Activated CD4-positive, alpha-beta T cell treated with anti-CD3 and anti-CD28 coated beads for 4 hours (primary cell): ENCODE measurements at places on chromosomes 5 and 9.

DNA sequence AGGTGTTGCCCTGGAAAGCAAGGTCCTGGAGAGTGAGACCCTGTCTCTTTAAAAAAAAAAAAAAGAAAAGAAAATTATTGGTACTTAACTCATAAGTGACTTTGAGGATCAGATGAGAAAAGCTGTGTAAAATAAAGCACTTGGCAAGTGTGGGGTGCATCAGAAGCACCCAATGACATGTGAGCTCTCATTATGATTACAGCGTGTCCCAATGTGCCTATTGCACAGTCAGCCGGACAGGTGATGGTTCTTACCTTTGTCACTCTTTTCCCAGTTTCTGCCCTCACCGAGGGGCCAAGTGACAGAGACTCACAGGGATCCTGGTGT, 40.4 kb upstream of the IL17B start:
- no peak for DNase-seq

DNA sequence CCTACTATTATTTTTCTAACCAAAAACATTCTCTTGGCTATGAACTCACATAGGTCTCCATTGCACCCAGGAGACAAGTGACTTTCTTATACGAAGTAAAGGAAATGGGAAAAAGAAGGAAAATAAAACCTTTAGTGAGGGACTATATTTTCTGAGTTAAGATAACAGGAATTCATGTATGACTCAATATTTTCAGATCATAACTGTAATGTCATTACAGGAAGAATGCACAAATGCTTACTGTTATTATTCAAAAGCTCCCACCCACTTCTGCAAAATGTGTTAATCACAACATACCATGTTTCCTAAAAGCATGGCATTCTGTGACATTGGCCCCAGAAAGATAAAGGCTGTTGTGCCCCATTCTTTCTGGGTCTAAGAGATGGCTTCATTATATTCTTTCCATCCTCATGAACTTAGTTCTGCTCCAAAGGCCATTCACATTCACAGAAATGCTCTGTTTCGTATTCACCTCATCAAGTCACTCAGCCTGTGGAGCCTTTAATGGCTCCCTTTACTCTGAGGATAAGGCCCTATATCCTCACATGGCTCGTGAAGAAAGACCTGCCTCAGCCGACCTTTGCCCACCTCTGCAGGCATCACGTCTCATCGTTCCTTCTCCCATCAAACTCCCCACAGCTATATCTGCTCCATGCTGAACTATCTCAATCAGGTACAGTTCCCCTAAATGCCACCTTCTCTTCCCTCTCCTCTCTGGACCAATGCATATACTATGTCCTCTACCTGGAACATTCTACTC, 77.0 kb downstream of the ABCA1 start:
- no peak for DNase-seq

DNA sequence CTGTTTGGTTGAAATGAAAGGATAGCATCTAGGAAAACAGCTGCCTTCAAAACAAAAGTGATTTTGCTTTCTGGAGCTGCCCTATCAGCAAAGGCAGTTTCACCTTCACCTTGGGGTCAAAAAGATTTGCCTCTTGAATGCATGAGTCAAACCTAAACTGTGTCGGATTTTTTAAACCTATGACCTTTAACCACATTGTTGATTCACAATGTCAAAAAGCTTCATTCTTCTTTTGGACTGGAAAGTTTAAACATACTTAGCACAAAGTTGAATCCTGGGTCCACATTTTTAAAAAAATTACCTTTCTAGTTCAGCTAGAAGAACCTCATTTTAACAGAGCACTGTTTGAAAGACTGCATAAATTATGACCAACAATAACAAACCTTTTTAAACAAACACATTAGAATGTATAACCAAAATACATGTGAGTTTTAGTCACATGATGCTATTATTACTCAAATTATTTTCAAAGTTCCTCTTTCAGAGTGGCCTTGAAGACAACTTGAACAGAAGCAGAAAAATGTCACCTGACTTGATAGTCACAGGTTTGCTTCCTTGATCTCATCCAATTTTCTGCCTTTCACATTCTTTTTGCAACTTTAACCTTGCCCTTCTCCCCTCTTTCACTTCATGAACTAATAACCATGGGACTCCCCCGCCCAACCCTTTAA, 109.7 kb upstream of the LHFPL2 start:
- no peak for DNase-seq

- no peak for DNase-seq
Measured at GRCh38 chr5:75044406-75044805, 8.0 kb downstream of the GCNT4 start.

DNA sequence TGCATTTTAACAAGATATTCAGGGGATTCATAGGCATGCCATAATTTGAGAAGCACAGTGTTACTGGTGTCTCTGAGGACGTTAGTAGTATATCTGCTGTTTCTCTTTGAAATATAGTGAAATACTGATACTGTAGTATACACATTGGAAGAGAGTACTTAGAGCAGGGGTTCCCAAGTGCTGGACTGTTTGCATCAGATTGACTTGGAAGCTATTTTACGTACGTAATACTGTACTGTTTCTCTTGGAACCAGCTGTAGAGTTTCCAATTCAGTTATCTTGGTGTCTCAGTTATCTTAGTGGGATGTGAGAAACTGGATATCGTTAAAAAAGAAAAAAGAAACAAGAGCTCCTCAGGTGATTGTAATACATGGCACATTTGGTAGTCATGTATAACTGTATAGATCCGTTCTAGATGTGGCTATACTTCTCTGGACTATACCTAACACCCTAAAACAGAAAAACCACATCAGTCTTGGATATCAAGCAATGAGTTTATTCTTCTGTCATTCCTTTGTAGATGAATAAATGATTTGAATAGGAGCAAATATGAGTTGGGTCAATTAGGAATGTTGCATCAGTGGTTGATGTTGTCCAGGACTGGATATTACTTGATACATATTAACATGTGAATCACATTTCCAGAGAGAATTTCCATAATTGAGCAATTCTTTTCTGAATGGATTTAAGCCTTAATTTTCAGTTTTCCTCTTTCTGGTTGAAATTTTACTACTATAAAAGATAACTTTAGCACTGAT, 33.4 kb downstream of the PRRC1 start:
- no peak for DNase-seq

DNA sequence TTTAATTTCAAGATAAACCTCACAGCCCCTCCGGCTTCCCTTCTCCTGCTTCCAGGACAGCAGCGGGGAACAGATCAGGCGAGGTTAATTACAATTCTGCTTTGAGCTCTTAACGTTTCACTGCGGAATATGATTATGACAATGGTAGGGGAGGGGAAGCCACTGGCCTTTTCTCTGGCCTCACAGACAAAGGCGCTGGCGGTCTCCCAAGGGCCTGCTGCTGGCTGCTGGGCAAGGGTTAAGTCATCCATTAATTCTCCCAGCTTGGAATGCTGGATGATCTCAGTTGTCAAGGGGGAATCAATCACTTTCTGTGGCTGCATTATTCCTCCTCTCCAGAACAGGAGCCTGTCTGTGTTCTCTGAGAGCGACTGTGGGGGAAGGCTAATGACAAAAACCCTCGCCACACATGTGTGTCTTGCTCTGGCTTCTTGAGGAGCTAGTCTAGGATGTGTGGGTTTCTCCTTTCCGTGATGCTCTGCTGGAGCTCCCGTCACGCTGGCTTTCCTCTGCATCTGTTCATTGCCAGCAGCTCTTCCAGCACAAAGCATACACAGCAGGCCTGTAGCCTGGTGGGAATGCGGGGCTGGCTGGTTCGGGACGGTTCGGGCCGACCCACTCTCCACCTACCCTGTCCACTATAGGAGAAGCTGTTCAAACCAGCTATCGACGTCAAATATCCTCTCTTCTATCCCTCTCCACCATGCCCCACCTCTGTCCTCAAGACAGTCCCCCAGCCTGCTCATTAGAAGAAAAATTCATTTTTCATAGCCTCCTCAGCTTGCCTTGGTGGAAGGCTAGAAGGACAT, 82.8 kb downstream of the DCP2 start:
- DNase-seq, result no peak

- DNase-seq, result no peak
Measured at GRCh38 chr5:101346906-101347305, 443.8 kb upstream of the ST8SIA4 start.

DNA sequence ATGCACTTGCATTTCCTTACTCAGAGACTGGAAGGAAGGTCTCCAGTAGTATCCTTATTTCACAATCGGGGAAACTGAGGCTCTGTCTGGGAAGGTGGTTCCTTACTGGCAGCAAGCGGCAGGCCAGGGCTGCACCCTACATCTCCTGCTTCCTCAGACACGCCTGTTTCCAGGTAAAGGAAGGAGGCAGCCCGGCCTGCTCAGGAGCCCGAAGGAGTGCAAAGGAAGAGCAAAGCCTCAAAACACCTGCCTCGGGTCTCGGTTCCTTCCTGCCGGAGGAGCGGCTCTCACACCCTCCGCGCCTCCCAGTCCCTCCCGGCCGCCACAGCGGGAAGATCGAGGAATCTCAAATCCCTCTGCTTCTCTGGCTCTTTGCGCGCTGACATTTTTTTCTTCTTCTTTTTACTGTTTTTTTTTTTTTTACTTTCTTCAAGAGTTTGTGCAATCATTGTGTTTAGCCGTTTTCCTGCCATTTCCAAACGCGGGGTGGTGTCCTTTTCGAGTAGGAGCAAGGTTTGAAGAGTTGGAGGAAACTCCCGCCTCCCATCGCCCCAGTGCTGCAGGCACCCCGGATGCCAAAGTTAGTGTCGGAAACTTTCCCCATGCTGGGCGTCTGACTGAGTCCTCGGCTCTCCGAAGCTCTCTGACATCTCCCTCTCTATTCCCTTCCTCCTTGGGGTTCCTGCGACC, 1.0 kb downstream of the GGTA1 start:
- no peak for DNase-seq

DNA sequence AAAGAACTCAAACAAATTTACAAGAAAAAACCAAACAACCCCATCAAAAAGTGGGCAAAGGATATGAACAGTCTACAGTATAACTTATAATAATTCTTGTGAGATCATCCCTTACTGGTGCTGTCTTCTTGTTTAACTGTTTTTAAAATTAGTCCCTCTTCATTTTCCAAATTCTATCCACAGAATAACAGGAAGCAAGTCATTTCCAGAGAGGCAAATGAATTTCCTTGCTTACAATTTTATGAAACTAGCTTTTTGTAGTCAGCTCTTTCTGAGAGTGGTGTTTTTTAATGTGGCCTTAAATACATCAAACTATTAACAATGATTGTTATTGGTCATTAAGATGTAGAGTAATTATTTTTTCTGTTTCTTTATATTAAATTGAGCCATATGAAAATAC, 40.6 kb downstream of the FAM174A start:
- DNase-seq, result no peak

- no peak for DNase-seq
Measured at GRCh38 chr9:125370786-125371185, 109.2 kb downstream of the GAPVD1 start.

DNA sequence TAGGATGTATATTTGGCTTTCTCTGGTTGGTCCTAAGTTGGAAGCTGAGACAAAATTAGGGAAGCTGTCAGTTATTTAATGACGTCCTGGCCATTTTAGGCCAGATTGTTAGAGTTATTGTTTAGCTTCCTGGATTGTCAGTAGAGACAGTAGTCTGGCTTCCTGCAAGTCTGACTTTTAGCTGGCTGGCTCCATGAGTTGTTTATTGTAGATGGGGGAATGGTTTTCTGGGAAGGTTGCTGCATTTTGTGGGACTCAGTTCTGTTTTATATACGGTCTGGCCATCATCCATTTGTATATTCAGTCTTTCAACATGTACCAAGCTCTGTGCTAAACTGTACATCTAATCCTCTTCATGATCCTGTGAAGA, 68.3 kb downstream of the SGCD start:
- no peak for DNase-seq

DNA sequence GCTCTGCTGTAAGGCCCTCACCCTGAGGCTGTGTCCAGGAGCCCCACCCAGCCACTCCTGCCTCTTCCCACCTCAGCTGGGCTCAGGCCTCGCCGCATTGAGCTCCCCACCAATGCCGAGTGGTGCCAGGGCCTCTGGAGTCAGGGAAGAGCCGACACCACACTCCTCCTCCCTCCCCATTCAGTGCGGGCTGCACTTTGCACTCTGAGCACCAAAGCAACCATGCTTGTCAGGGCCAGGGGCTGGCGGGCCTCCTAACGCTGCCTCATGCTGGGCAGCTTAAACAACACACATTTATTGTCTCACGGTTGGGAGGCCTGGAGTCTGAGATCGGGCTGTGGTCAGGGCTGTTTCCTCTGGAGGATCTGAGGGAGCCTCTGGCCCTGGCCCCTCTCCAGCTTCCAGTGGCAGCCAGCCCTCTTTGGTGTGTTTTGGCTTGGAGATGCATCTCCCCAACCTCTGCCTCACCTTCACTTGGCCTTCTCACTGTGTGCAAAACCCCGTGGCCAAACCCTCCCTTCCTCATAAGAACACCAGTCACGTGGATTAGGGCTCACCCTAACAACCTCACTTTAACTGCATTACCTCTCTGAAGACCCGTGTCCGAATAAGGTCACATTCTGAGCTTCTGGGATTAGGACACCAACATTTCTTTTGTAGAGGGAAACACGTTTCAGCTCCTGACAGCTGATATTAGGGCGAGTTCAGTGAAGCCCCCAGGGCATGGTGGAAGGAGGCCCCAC, 157.8 kb downstream of the MED10 start:
- no peak for DNase-seq

DNA sequence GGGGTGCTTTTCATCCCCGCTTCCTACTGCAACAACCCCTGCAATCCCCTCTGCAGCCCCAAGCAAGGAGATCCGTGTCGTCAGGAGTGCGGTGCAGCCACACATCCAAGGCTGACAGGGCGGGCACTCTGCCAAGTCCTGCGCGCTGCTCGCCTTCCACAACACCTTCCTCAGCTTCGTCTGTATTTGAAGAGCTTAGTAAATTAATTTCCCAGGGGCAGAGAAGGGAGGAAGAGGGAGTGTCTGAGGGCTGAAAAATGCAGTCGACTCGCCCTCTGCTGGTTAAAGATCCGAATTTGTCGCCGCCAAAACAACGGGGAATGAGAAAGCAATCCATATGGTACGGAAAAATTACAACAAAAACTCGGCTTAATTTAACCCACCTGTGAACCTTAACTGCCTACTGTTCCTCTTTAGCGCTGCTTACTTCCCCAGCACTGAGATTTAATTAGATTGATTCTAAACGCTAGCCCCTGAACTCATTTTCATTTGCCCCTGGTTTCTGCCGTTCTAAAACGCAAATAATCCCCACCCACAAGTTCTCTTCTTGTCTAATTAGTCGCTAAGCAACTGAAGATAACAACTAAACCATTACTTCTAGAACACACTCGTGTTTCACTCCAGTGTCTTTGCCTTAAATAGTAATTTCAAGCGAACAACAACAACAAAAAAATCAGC, 10.9 kb upstream of the PCDHB1 start:
- DNase-seq, result no peak

DNA sequence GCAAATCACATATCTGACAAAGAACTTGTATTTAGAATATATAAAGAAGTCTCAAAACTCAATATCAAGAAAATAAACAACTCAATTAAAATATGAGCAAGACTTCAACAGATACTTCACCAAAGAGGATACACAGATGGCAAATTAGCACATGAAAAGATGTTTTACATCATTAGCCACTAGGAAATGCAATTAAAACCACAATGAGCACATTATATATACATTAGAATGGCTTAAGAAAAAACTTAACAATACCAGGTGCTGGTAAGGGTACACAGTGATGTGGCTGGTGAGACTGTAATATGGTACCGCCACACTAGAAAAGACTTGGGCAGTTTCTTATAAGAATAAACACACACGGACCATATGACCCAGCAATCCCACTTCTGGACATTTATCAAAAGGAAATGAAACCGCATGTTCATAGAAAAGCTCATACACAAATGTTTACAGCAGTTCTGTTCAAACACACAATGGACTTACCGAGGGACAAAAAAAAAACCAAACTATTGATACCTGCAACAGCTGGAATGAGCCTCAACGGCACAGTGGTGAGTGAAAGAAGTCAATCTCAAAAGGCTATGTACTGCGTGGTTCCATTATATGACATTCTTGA, 27.6 kb downstream of the SEMA4D start:
- DNase-seq, result no peak
